ENCODE measurements at places on chromosomes 16 and 17. TPM values are rescaled to one million over a fixed set of nuclear protein-coding genes. Genes with fewer than 3 reads are reported as not detected.
A peak's percentile ranks its signal among the peaks of the same experiment; 100 is the strongest.

GRCh38 chr17:53234138-53234537, 588.6 kb upstream of the KIF2B start:
- no peak overlapping the region for H3K27ac ChIP-seq
- H3K4me1 ChIP-seq, result no peaks in the 10 kb centered on the region
- H3K36me3 ChIP-seq, result no peaks in the 10 kb centered on the region
- no peaks in the 10 kb centered on the region for H3K27me3 ChIP-seq
- DNase-seq, result no peak
- no peak overlapping the region for H3K4me3 ChIP-seq

ABR gene
- total RNA-seq, result 145 TPM

CNTNAP4 gene
- total RNA-seq, result not detected

DYNC1LI2 gene
- 53.9 TPM for total RNA-seq

AARS1 gene
- total RNA-seq, result 97.4 TPM

DNA sequence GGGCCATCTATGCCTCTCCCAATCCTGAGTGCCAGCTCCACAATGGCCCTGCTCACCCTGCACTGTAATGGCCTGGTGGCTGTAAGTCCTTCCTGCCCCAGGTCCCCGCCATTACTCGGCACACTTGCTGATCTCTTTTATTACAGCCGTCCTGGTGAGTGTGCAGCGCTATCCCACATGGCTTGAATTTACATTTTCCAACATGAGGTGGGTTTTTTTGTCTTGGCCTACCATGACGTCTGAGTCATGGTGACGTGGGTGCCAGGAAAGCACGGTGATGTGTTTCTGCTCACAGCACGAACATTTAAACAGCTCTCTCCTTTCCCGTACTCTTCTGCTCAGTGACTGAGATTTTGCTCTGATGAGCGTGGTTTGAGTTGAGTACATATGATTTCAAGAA, 55.2 kb upstream of the FOXF1 start:
- no peak overlapping the region for H3K27ac ChIP-seq
- no peak for DNase-seq
- no peak overlapping the region for H3K4me3 ChIP-seq
- H3K4me1 ChIP-seq, result no peaks in the 10 kb centered on the region
- H3K36me3 ChIP-seq, result no peaks in the 10 kb centered on the region
- H3K27me3 ChIP-seq, result no peaks in the 10 kb centered on the region

DNA sequence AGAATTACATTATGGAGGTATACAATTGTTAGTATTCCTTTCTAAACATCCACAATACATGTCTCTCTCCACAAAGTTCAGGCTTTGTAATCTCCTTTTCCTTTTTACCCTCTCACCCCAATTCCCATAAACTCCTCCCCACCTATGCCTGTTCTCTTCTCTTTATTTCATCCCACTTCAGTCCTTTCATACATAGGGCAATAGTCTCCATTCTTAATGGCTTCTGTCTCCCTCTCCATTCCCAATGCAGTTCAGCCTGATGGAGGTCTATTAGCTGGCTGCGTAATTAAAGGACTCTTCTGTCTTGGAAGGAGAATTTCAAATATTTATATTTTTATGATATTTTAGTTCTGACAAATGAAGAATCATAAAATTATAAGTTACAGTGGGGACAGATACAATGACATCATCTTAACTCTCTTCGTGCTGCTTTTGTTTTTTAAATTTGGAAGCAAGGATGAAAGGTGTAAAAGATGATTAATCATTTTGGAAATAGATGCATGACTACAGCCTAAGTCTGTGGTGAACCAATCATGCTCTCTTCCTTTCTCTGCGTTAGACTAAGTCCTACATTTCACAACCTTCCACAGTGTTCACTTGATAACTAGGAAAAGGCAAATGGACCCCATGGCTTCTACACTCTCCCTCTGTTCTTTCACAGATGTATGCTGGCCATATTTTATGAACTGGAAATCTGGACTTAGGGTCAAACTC, 11.2 kb upstream of the FAM20A start:
- H3K4me1 ChIP-seq, result no peaks in the 10 kb centered on the region
- no peak for DNase-seq
- no peak overlapping the region for H3K27ac ChIP-seq
- peaks cover 28% of the 10 kb centered on the region for H3K27me3 ChIP-seq
- no peaks in the 10 kb centered on the region for H3K36me3 ChIP-seq

DNA sequence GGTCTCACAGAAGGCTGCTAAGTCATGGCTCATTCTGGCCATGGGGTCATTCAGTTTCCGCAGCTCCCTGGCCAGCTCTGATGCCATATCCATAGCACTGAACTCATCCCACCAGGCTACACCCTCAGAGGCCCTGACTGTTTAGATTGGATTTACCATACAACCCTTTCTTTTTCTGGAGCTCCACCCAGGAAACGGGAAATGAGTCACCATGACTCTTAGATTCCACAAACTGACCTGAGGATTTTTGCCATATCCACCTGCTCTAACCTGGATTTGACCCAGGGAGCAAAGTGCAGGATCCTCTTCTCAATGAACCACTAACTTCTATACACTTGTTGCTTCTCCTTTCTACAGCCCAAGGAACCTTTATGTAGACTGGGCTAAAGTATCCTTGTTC, 20.3 kb upstream of the CALB2 start:
- no peak for DNase-seq
- no peak overlapping the region for H3K4me3 ChIP-seq
- no peak overlapping the region for H3K27ac ChIP-seq
- H3K36me3 ChIP-seq, result no peaks in the 10 kb centered on the region
- H3K4me1 ChIP-seq, result no peaks in the 10 kb centered on the region
- peaks cover 15% of the 10 kb centered on the region for H3K27me3 ChIP-seq

TAT gene
- not detected for total RNA-seq

GRCh38 chr17:8062435-8062806, 23.6 kb downstream of the ALOX15B start:
- H3K4me1 ChIP-seq, result peaks cover 5% of the 10 kb centered on the region
- no peak overlapping the region for H3K27ac ChIP-seq
- DNase-seq, result no peak
- no peak overlapping the region for H3K4me3 ChIP-seq
- peaks cover 60% of the 10 kb centered on the region for H3K27me3 ChIP-seq

MEIOB gene
- not detected for total RNA-seq

DNA sequence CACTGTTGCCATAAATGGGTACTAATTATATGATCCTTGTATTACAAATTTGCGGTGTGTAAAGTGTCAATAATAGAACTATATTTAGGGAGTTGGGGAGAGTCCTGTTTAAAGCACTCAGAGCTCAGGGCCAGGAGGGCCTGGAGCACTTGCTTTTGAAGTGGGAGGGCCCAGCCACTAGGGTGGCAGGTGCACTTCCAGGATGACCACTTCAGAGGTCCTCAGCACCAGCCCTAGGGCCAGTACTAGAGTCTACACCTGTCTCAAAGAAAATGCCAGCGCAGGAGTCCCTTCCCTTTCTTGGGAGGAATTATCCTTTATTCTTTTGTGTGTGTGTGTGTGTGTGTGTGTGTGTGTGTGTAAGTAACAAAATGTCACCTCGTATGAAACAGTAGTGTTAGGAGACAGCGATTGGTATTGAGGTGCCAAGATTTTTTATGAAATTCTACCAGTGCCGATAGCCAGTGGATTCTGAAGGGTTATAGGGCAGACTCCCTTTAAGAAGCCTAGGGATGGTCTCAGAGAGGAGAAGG, 31.9 kb downstream of the MYO18A start:
- H3K36me3 ChIP-seq, result no peaks in the 10 kb centered on the region
- H3K27me3 ChIP-seq, result no peaks in the 10 kb centered on the region
- peaks cover 57% of the 10 kb centered on the region for H3K4me1 ChIP-seq

DNA sequence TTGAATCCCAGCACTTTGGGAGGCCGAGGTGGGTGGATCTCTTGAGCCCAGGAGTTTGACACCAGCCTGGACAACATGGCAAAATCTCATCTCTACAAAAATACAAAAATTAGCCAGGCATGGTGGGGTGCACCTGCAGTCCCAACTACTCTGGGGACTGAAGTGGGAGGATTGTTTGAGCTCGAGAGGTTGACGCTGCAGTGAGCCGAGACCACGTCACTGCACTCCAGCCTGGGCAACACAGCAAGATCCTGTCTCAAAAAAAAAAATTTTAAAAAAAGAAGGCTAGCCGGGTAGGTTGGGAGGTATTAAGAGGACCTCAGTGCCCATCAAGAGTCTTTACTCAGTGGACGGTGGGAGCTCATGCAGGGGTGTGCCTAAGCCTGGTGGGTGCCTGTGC, 3.8 kb upstream of the NPTX1 start:
- peaks cover 56% of the 10 kb centered on the region for H3K27me3 ChIP-seq
- H3K4me3 ChIP-seq, result no peak overlapping the region
- H3K27ac ChIP-seq, result no peak overlapping the region
- H3K36me3 ChIP-seq, result no peaks in the 10 kb centered on the region
- no peak for DNase-seq
- H3K4me1 ChIP-seq, result peaks cover 9% of the 10 kb centered on the region

DNA sequence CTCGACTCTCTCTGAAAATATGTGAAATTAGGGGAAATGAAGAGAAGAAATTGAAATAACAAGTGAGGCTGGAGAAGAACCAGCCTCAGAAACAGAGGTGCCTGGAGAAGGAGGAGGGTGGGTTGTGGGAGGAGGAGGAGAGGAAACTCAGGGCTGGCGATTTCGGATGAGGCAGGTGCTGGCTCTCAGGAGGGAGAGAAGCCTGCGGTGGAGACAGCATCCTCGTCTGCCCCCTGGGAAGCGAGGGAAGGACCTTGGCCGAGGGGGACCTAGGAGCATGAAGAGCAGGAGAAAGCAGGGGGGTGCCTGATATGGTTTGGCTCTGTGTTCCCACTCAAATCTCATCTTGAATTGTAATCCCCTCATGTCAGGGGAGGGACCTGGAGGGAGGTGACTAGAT, 264.7 kb upstream of the TNRC6C start:
- H3K4me3 ChIP-seq, result no peak overlapping the region
- peaks cover 21% of the 10 kb centered on the region for H3K27me3 ChIP-seq

CRYBA1 gene
- total RNA-seq, result not detected

DNA sequence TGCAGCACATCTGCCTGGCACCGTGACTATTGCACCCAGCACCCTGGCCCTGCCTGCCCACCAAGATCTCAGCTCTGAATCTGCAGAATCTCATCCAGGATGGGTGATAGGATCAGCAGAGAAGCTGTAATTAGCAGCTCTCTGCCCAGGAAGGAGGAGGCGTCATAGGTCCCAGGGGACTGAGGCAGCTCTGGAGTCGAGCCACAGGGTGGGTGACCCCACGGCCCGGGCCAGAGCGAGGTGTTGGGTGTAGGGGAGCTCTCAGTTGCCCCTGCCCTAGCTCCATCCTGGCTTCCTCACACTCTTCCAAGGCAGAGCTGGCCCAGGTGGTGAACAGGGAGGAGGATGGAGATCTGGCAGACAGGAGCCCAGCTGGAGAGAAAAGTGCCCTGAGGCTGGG, 18.2 kb upstream of the FAM83G start:
- peak overlapping the region; percentile 69 for H3K27ac ChIP-seq
- peaks cover 31% of the 10 kb centered on the region for H3K36me3 ChIP-seq
- no peaks in the 10 kb centered on the region for H3K27me3 ChIP-seq
- DNase-seq, result no peak
- peaks cover 17% of the 10 kb centered on the region for H3K4me1 ChIP-seq
- no peak overlapping the region for H3K4me3 ChIP-seq

DNA sequence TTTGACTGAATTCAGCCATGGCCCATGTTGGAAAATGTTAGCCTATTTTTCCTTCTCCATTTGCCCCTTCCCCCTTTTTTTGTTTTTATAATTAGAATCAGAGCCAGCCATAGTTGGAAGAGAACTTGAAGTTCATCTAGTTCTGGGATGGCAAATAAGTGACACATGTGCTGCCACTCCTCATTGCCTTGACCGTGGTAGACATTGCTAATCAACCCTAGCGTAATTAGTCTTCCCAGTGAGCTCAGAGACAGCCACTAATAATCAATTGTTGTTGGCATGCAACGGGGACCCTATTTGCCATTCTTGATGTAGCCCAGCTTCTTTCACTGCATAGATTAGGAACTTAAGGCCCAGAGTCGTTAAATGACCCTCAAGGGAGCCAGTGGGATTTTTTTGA, 16.6 kb downstream of the CMIP start:
- no peaks in the 10 kb centered on the region for H3K27me3 ChIP-seq
- no peak for DNase-seq
- peaks cover 23% of the 10 kb centered on the region for H3K36me3 ChIP-seq
- H3K4me3 ChIP-seq, result no peak overlapping the region
- peaks cover 35% of the 10 kb centered on the region for H3K4me1 ChIP-seq

- peak overlapping the region; percentile 36 for H3K27ac ChIP-seq
- H3K27me3 ChIP-seq, result peaks cover 3% of the 10 kb centered on the region
- DNase-seq, result no peak
- H3K36me3 ChIP-seq, result no peaks in the 10 kb centered on the region
- peaks cover 17% of the 10 kb centered on the region for H3K4me1 ChIP-seq
Observed at GRCh38 chr16:2422123-2422867, 7.0 kb upstream of the CCNF start.

GRCh38 chr16:47705266-47705665, 244.1 kb downstream of the PHKB start:
- no peak for DNase-seq
- no peak overlapping the region for H3K27ac ChIP-seq
- H3K36me3 ChIP-seq, result peaks cover 4% of the 10 kb centered on the region
- no peak overlapping the region for H3K4me3 ChIP-seq

DNA sequence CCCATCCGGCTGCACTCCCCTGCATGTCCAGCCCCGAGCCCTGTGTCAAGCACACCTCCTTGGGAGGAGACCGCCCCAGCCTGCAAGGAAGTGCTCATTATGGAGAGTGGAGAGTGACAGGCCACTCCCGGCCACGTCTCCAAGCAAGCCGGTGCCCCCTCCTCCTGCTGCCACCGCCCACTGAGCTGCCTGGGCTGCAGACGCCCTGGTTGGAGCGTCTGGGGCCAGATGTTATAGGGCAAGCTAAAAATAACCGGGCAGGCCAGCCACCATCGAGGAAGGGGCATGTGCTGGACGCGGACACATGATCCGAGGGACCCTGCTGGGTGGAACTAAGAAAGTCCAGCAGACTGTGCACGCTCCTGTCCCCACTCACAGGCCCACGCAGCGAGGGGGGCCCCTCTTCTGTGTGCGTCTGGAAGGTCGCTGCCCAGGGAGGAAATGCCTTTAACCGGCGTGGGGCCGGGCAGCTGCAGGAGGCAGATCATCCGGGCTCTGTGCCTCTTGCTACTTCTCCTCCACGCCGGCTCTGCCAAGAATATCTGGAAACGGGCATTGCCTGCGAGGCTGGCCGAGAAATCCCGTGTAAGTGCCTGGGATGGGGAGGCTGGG, at the start of gene WFDC1:
TSS of gene WFDC1 (plus strand) at position 348 of the 612 bp plus-strand sequence. CDS start at position 442, 94 bp downstream.
- H3K4me3 ChIP-seq, result no peak within 1 kb of the TSS
- peaks cover 42% of the 10 kb centered on the region for H3K27me3 ChIP-seq
- no peaks in the 10 kb centered on the region for H3K4me1 ChIP-seq
- no peaks in the 10 kb centered on the region for H3K36me3 ChIP-seq
- no peak for DNase-seq

DNA sequence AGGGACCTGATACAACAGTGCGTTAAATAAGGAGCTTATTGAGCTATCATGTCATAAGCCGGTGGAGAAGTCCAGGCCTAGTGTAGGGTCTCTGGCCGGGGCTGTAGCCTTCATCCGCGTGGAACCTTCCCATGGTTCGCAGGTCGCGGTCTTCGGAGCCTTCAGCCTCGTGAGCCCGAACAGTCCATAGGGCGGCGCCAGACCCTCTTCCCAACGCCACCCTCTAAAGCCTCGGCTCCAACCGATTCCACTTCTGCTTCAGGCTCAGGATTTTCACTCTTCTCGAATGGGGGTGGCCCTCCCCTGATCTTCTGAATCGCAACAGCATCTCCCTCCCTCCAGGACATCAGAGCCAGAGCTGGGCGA, 10.3 kb upstream of the BRCA1 start:
- peaks cover 18% of the 10 kb centered on the region for H3K36me3 ChIP-seq
- no peak overlapping the region for H3K4me3 ChIP-seq
- no peaks in the 10 kb centered on the region for H3K27me3 ChIP-seq
